ENCODE measurements at places on chromosomes 4 and X. TPM values are rescaled to one million over a fixed set of nuclear protein-coding genes. Genes with fewer than 3 reads are reported as not detected.

Gene NMU
- polyA plus RNA-seq, result 1.7 TPM

Gene RS1
- polyA plus RNA-seq, result not detected

Gene CAPN6
- polyA plus RNA-seq, result 732 TPM

Gene SPANXB1
- not detected for polyA plus RNA-seq

Gene DUSP21
- polyA plus RNA-seq, result not detected

Gene ANK2
- 348 TPM for polyA plus RNA-seq

Gene SSX4
- not detected for polyA plus RNA-seq

Gene DGKK
- 0.03 TPM for polyA plus RNA-seq

Gene VCX3A
- not detected for polyA plus RNA-seq

Gene RTL9
- polyA plus RNA-seq, result 1.2 TPM

Gene MAGEA3
- polyA plus RNA-seq, result not detected

Gene CXCL10
- polyA plus RNA-seq, result 1.3 TPM

Gene ZCCHC12
- polyA plus RNA-seq, result 0.35 TPM

Gene INTS12
- 30.4 TPM for polyA plus RNA-seq

Data from muscle of arm (tissue), 14 donors.